ENCODE measurements at places on chromosomes 1 and 21.

DNA sequence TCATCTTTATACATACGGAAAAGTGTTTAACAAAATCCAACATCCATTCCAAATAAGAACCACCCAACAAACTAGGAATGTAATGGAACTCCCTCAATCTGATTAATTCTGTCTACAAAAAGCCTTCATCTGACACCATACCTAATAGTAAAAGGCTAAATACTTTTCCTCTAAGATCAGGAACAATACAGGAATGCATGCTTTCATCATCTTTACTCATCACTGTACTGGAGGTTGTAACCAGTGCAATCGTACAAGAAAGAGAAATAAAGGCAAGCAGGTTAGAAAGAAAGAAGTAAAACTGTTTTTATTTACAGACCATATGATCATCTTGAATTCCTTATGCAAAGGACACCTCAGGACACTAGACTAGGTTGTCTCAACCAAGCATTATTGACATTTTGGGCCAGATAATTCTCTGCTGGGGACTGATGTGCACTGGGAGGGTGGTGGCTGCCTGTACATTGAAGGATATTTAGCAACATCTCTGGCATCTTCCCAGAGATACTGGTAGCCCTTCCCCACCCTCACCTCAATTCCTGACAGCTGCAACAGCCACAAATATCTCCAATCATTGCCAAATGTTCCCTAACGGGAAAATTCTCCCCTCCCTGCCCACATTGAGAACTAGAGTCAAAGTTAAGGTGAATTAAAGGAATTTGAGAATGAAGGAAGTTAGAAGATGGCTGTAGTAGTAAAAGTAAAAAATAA is 30.6 kb upstream of the INSL5 start:
- DNase-seq, result no peak

DNA sequence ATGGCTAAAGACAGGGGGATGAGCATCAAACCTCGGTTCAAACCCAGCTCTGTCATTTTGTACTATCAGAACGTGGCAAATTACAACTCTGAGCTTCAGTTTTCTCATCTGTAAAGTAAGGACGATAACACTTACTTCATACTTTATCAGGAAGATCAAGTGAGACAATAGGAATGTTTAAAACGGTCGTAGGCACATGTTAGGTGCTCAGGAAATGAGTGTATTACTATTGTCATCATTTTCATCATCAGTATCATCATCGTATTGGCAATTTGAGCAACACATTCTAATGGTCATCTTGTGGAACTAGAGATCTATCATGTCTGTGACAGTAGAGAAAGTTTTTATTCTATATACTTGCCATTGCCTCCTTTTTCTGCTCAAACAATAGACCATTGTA is 22.1 kb upstream of the GADD45A start:
- DNase-seq, result no peak

DNA sequence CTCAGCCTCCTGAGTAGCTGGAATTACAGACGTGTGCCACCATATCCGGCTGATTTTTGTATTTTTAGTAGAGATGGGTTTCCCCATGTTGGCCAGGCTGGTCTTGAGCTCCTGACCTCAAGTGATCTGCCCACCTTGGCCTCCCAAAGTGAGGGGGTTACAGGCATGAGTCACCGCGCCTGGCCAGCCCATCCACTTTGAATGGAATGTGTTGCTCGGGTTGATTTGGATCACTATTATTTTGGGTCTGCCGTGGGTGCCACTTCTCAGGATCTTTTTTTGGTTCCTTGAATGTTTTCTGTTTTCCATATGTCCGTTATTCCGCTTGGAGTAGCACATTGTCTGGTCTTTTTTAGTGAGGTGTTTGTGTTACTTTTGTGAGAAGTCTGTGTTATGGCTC is 17.0 kb downstream of the PCNT start:
- DNase-seq, result no peak

GRCh38 chr1:2404890-2405511 is 7.4 kb downstream of the PEX10 start:
- DNase-seq, result no peak

- DNase-seq, result no peak
Observed at GRCh38 chr1:59263111-59263510, 33.8 kb upstream of the FGGY start.

DNA sequence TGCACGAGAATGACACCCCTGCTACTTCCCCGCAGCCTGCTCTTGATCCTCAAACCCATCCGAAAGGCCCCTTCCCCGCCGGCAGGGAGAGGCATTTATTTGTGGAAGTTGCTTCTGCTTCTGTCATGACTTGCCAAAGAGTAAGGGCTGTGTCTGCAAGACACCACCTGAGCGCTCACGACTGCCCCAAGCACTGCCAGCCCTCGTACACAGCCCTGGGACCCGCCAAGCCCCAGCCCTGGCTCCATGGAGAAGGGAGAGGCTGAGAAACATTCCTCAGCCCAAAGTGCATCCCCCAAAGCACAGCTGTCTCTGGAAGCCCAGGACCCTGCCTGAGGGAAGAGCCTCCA is 6.3 kb upstream of the TPRG1L start:
- DNase-seq, result no peak
